ENCODE measurements at places on chromosomes 5 and 9.

GRCh38 chr5:6763191-6763590 is 50.0 kb downstream of the TENT4A start:
- DNase-seq = no peak

- DNase-seq = no peak
Measured at GRCh38 chr9:84935528-84936117, 266.1 kb downstream of the NTRK2 start.

DNA sequence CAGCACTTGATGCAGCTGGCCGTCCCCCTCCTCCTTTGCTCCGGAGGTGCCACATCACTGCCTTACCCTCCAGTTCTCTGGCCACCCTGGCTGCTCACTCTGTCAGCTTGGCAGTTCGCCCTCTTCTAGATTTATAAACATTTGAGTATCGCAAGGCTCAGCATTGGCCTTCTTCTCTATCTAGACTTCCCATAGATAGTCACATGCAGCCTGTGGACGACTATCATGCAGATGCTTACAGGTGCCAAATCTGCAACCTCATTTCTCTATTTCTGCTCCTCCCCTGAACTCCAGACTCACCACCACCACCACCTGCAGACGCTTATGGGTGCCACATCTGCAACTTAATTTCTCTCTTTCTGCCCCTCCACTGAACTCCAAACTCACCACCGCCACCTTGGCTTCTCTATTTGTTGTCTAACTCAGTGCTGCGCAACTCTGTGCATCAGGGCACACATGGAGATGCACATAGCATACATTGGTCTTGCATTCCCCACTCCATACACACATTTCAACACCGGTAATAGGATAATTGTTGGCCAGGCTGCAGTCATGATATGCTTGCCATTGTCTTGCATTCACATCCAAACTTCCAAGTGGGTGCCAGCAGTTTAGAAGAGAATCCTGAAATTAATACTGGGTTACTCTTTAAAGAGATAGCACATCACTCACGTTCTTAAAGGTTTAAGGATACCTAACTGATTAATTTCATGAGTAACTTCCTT is 1.9 kb upstream of the DAP start:
- no peak for DNase-seq

DNA sequence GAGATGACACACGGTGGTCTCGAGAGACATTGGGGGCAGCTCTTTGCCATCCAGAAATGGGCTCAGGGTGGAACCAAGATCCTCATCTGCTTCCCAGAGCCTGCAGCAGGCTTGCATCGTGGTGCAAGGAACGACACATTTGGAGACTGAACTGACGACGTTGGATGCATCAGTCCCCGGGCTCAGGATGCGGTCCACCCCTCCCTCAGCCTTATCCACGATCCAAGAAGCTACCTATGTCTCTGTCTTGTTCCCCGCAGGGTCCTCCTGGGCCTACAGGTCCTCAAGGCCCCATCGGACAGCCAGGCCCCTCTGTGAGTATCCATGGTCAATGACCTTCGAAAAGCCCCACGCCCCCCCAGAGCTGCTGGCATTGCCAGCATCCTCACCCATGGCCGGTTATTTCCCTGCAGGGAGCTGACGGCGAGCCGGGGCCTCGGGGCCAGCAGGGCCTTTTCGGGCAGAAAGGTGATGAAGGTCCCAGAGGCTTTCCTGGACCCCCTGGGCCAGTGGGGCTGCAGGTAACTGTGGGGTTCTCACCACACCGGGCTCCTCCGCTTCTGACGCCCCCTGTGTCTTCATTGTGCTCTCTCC is 69.4 kb upstream of the FCN2 start:
- DNase-seq = no peak

DNA sequence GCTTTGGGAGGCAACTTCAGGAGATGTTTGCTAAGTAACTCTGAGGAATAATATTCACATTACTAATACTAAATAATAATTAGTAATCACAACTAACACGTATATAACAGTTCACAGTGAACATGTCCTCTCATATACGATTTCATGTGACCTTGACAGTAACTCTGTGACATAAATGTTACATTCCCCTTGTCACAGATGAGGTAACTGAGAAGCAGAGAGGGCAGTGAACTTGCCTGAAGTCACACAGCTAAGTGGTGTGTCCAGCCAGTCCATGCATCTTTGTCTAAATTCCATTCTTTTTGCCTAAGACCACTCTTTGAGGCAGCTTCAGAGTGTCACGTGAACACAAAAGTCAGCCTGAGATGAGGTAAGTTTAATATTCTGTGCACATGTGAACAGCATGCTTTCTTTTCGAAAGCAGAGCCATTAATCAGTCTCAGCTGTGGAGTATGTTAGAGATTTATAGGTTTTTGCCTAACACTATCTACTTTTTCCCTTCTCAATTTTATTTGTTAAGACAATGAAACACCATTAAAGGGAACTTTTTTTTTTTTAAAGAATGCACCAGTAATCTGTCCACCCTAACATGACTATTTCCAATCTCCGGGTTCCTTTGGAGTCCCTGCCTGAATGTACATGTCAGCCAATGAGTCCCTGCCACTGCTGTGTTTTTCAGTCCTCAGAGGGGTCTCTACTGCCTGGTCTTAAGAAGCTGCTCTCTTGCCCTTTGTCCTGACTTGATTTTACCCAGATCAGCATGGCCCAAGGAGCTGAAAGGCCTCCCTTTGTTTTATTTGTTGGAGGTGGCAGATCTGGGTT is 43.5 kb downstream of the SH3PXD2B start:
- no peak for DNase-seq

GRCh38 chr9:82563094-82563493 is 499.8 kb downstream of the RASEF start:
- DNase-seq = no peak

DNA sequence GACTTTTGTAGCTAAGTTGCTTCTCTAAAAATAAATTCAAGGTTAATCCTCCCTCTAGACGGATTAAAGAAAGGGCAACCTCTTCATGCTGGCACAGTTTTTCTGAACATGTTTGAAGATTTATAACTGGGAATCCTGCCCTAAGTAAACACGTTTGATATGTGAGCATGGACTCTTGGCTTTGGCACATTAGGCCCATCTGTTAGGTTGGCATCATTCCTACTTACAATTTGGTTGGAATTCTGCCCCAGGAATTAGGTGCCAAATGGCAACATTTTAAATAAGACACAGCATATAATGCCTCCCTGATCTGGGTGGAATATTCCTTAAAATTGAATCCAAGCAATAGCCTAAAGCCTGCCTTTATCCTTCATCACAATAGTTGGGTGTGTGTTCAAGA is 372.3 kb upstream of the CDH18 start:
- no peak for DNase-seq

DNA sequence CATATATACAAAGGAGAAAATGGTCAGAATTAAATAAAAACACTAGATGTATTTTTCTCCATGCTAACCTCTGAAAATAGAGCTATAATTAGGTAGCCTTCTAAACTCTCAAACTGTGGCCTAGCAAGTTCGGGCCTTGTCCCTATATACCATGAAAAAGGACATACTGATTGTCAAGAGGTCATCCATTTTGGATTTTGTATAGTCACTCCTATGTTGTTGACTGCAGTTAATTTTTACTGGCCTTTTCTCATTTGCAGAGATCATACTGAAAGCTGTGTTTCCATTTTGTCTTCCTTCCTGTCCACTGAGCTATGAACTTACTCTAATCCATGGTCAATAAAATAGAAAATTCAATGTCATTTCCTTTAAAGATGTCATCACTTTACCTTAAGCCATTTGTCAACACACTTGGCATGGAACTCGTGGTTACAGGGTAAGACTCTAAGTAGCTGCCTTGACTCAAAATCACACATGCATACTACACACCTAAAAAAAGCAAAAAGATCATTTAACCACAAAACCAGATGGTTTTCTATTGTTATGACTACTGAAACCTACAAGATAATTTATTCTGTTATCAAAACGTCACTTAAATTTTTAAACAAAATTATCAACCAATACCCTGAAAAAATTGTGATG is 58.0 kb downstream of the RNF38 start:
- DNase-seq = no peak

GRCh38 chr5:131272307-131272706 is 8.5 kb downstream of the CDC42SE2 start:
- no peak for DNase-seq

GRCh38 chr5:156641686-156642085 is 208.4 kb upstream of the PPP1R2B start:
- DNase-seq = no peak

GRCh38 chr5:27845248-27845647 is 806.9 kb upstream of the CDH9 start:
- DNase-seq = no peak

GRCh38 chr9:82091100-82091499 is 102.5 kb downstream of the SPATA31D1 start:
- DNase-seq = no peak

DNA sequence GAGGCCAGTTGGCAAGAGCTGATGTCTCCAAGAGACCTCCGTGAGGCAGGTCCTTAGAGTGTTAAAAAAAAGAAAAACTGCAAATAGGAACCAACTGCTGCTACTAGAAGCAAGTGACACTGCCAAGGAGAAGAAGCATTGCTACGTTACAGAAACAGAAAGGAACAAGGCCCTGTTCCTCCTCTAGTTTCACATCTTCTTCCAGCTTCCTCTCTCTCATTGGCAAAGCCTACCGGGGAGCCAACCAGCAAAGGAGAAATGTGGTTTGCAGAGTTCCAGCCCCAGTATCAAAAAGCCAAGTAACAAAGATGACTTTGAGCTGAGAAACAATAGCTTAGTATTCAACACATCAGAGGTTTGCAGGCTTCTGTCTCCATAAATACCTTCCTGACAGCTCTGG is 145.9 kb downstream of the PRELID2 start:
- no peak for DNase-seq

- DNase-seq = peak; percentile 46
Measured at GRCh38 chr5:77629509-77630113, 8.9 kb downstream of the OTP start.

GRCh38 chr5:127683008-127683407 is 20.2 kb upstream of the CCDC192 start:
- DNase-seq = no peak

GRCh38 chr9:123395276-123395688 is 39.3 kb downstream of the CRB2 start:
- peak; percentile 77 for DNase-seq

DNA sequence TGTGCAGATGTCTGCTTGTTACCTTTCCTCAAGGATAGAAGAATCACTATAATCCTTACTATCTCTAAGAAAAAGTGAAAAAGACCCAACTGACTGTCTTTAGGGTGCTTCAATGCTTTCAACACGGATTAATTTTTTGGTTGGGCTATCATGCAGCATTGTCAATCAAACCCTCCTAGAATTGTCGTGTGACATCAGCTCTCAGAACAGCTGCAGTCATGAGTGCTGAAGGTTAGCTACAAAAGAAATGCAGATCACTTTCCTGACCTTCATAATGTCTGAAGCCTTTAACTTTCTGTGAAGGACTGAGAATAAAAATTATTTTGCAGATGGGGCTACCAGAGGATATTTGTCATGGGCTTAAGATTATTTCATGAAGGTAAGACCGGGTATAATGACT is 107.9 kb upstream of the EFNA5 start:
- no peak for DNase-seq

DNA sequence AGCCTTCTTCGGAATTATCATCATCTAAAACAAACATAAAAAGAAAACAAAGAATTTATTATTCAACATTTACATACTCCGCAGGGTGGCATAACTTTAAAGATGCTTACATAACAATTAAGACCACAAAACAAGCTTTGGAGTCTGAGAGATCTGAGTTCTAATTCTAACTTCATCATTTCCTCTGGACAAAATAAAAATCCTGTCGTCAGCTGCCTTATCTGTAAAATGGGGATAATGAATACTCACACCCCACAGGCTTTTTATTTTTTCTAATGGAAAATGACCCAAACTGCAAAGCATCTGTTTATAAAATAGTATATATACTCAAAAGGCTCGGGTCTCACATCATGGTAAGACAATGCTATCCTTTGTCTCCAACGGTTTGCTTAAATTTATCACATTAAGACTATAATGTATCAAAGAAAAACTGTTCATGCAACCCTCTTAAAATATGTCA is 4.3 kb downstream of the ARRDC3 start:
- DNase-seq = no peak

DNA sequence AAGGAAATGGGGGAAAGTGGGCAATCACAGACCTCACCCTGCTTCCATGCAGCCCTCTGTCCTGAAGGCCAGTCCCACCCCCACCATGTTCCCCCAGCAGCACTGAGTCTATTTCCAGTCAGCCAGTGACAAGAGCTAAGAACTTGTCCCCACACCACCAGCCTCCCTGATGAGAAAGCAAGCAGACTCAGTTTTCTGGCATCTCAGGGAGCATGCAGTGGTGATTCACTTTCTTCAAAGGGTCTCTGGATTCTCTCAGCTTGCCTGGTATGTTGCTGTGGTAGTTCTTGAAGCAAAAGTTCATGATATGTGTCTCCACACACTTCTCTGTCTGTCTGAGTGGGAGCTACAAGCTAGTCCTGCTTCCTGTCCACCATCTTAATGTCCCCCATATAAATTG is 799.9 kb upstream of the TYRP1 start:
- no peak for DNase-seq

GRCh38 chr5:109788596-109788995 is 98.9 kb downstream of the MAN2A1 start:
- DNase-seq = no peak

- DNase-seq = no peak
Measured at GRCh38 chr9:36123515-36123914, 13.0 kb upstream of the GLIPR2 start.

- no peak for DNase-seq
Measured at GRCh38 chr9:14782286-14783051, 59.9 kb upstream of the CER1 start.

DNA sequence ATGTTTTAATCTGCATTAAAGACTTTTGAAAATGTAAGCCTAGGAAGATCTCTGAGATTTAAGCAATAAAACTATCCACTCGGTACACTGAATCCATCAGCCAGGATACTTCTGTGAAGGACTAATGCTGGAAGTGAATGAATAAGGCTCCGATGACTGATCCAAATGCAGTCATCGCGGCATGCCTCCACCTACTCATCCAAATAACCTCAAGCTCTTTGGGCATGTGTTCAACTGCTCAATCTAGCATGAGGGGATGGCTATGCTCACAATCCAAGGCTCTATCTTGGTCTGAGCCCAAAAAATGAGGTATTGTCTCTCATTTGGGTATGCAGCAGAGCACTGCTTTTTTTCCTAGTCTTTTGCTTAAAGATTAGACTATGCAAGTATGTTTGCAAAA is 19.2 kb downstream of the MARCHF3 start:
- DNase-seq = no peak

DNA sequence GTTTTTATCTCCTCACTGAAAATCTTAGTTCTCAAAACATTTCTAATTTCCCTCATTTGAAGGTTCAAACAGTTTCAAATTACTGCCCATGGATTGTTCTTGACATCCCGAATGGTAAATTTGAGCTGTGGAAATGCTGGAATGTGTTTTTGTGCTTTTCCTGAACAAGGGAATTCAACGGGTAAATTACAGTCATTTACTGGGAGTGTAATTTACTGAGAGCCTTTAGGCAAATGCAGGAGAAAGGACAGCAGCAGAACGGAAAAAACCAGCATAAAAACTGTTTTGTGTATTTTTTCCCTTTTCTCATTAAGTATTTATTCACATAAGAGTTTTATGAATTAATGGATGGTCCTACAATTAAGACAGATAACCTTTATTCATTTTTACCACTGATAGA is 139.2 kb downstream of the PBX3 start:
- no peak for DNase-seq
